ENCODE measurements at places on chromosomes 12 and 14. TPM values are rescaled to one million over a fixed set of nuclear protein-coding genes. Genes with fewer than 3 reads are reported as not detected.

DNA sequence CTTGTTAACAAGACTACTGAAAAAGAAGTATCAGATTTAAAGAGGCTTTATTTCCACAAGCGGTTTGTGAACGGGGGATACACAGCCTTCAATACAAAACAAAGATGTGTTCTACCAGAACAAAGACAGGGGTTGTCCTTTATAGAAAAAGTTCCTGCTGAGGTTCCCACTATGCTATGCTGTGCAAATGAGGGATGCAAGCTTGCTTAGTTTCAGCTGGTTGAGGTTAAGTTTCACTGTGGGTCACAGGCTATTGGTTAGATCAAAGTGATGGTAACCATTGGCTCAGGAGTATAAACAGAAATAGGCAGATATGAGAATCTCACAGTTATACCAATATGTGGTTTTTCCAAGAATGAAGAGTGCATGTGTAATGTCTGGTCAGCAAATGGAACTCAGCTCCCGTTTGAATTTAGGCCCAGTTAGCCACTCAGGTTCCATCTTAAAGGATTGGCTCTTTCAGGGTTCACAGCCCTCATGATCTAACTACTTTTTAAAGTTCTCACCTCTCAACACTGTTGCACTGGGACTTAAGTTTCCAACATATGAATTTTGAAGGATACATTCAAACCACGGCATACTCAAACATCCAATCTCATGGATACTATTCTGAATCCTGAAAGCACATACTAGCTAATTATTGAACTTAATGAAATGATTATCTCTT is 215.4 kb upstream of the DCN start:
- DNase-seq: no peak

DNA sequence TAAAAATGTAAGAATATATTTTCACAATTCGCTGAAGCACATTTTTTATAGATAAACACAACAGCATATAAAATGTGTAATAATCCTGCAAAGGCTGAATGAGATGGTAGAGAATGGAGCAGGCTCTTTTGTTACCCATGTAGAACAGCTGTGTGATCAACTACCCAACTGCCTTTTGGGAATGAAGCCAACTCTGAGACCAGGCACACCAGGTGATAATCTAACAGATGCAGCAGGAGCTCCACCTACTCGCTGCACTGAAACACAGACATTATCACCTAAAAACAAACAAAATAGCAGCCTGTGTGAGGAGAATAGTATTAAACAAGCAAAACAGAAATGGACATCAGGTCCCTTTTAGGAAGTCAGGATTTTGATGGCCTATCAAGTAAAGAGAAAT is 183.3 kb downstream of the CCDC59 start:
- no peak for DNase-seq

DNA sequence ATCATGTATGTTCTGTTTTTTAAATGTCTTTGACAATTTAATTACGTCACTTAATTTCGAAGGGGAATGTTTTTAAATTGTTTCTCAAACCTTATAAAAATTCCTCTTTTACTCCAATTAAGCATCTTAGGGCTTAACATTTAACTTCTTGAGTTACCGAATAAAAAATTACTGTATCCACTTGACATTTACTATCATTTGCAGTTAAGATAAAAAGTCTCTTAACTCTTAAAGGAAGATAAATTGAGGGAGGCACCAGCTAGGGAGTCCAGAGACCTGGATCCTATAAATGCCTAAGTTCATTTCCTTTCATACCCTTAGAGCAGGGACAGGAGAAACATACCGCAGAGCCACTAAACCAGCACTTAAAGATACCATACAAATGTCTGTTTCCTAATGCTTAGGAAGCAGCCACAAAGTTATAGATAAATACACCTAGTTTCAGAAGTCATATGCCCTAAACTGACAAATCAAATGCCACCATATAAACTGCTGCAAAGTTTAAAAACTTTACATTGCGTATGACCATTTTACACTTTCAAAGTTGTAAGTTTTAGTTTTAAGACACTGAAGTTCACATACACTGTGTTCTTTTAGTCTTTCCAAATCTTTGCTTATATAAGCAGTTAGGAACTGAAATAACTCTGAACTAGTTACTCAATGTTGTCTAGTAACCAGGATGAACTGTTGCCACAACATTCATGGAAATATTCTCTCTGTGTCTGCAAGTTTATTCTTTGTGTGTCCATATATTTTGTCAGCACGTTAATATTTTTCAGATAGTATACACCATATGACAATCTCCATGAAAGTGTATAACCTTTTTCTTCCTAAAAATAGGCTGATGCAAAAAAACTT is 71.2 kb downstream of the GALNT4 start:
- DNase-seq: no peak

DNA sequence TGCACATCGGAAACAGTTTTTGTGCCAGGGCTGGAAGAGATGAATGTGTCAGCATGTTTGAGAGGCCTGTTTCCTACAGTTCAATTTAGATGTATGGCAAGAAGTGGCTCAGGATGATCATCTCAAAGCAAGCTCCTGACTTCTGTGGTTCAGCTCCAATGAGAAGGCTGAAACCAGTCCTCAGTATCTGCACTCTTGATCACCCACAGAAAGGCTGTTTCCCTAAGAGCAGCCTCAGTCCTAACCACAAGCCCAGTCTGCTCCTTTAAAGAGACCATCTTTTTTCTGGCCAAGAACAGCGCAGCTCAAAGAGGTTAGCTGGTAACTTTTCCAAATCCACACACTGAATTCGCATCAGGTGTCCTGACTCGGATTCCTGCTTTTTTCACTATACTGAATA is 19.2 kb downstream of the CSRP2 start:
- DNase-seq: no peak

DNA sequence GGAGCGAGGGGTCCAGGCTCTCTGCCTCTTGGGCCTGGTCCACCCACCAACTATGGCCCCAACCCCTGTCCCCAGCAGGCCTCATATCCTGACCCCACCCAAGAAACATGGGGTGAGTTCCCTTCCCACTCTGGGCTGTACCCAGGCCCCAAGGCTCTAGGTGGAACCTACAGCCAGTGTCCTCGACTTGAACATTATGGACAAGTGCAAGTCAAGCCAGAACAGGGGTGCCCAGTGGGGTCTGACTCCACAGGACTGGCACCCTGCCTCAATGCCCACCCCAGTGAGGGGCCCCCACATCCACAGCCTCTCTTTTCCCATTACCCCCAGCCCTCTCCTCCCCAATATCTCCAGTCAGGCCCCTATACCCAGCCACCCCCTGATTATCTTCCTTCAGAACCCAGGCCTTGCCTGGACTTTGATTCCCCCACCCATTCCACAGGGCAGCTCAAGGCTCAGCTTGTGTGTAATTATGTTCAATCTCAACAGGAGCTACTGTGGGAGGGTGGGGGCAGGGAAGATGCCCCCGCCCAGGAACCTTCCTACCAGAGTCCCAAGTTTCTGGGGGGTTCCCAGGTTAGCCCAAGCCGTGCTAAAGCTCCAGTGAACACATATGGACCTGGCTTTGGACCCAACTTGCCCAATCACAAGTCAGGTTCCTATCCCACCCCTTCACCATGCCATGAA is 8.6 kb downstream of the ARHGAP9 start:
- no peak for DNase-seq

DNA sequence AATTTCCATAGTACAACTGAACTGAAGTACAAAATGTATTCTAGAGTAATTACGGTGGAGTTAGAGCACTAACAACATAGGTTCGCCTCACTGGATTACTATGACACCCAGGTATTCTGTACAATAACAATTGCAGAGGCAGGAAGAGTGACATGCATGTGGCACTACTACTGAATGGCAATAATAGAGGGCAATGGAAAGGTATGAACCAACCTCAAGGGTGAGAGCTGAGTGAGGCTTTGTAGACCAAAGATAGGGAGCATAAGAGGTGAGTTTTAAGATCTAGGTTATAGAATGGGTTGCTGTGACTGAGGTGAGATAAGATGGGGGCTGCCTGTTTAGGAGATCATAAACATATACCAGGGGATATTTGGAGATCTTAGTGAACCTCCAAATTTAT is 343.1 kb downstream of the PCNX1 start:
- no peak for DNase-seq

The RNFT2 gene
- total RNA-seq: 0.62 TPM

The PPP1R1A gene
- 192 TPM for total RNA-seq

- no peak for DNase-seq
Observed at GRCh38 chr14:105487986-105488777, 1.5 kb downstream of the CRIP1 start.

- no peak for DNase-seq
Observed at GRCh38 chr12:67969134-67969802, 20.0 kb upstream of the IFNG-AS1 start.

DNA sequence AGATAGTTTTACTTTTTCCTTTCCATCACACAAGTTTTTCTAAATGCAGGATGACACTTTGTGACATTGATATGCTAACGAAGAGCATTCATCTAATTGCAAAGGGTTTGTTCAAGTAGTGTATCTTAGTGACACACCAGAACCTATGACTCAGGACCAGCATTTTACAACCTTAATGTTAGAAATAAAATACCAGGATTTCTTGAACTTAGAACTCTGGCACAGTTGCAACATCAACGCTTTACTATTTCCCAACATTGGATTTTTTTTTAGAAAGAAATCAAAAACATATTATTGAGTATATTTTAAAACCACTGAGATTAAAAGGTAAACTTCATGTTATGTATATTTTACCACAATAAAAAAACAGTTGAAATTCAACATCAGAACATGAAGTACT is 17.9 kb upstream of the PLEKHG6 start:
- DNase-seq: no peak

The ZC3H14 gene
- total RNA-seq: 36.6 TPM

DNA sequence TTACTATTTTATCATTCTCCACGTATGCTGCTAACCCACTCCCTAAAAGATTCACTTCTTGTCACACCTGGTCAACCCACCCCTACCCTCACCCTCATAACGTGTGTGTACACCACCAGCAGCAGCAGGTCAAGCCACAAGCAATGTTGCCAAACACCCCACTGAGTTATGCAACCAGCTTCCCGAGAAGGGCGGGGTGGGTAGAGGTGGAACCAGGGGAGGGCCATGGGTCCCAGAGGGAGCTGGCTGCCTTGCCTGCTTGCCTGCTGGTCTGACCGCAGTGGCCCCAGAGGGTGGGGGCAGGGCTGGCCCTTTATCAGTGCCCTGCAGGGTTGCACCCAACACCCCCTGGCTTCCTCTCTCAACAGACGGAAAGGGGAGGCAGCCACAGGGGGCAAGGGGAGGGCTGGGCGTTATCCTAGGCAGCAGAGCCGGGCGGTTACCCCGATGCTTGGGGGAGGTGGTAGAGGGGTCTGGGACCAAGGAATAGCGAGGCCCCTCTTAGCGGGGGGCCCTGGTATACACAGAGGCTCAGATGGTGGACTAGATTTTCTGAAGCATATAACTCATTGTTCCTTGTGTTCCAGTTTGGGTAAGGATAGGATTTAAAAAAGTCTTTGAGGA is 3.5 kb upstream of the NFE2 start:
- DNase-seq: peak; percentile 87

DNA sequence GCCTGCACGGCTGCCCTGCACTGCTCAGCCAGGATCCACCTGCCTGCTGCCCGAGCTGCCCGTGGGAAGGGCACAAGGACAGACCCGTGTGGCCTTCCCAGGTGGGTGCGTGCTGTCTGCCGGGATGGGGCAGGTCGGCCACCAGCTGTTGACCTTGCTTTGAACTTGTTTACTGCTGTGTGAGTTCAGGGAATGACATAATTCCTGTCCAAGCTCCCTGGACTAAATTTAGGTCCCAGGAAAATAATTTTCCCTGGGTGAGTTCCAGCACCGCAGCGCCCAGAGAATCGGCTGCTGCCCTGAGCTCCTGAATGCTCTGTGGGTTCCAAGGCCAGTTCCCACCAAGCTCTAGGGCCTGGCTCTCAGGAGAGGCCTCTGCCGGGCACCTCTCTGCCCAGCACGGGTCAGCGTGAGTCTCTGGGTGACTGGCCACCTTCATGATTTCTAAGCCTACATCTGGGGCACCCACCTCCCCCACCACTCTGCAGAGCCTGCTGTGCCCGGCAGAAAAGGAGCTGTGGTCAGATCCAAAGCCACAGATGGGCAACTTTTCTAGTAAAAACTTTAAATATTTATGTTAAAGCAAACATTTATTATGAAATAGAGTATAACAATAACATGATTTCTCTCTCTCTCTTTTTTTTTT is 27.2 kb upstream of the MLXIP start:
- DNase-seq: peak; percentile 65

- DNase-seq: peak; percentile 99
Observed at GRCh38 chr14:102524451-102525218, 15.1 kb upstream of the ANKRD9 start.

The MEG3 gene
- 24.7 TPM for total RNA-seq
